ENCODE measurements at places on chromosomes 7 and 10. TPM values are rescaled to one million over a fixed set of nuclear protein-coding genes. Genes with fewer than 3 reads are reported as not detected.

UNCX gene
- total RNA-seq, result not detected

ZNF804B gene
- total RNA-seq, result 4.2 TPM

TLL2 gene
- 0.78 TPM for total RNA-seq

HMX2 gene
- total RNA-seq, result not detected

CCDC7 gene
- total RNA-seq, result 146 TPM

PODXL gene
- total RNA-seq, result 11.1 TPM

LAMB1 gene
- total RNA-seq, result 31.4 TPM

VGF gene
- total RNA-seq, result 9.7 TPM

CPED1 gene
- total RNA-seq, result 3.9 TPM

TMEM176B gene
- total RNA-seq, result 2.3 TPM

LIPJ gene
- 3.4 TPM for total RNA-seq

SPDYE2 gene
- not detected for total RNA-seq

RSU1 gene
- 29.6 TPM for total RNA-seq

DNA sequence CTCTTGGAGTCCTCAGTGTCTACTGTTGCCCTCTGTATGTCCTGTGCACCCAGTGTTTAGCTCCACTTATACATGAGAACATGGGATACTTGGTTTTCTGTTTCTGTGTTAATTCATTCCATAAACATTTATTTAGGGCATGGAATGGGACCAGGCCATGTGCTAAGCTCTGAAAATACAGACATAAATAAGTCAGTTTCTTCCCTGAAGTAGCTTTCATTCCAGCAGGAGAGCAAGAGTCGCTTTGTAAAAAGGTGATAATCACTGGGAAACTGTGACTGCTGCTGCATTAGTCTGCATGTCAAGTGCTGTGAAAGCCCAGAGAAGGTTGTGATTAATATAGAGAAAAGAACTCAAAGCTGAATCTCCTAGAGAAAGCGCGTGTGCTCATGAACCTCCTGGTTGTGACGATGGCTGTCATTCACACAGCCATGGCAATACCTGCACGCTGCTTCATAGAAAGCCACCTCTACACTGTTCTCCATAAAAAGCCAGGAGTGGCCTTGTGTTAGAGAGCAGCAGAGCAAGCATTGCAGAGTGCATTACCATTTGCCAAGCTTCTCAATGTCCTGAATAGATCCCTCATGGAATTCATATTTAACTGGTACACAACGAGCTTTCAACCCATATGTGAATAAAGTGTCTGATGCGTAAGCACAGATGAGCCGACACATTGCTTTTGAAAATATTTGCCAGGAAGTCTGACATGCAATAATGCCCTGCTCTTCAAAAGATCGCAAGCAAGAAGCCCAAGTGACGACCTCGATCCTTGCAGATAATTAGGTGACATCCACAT, 30.6 kb upstream of the PITRM1 start:
- DNase-seq, result no peak

DNA sequence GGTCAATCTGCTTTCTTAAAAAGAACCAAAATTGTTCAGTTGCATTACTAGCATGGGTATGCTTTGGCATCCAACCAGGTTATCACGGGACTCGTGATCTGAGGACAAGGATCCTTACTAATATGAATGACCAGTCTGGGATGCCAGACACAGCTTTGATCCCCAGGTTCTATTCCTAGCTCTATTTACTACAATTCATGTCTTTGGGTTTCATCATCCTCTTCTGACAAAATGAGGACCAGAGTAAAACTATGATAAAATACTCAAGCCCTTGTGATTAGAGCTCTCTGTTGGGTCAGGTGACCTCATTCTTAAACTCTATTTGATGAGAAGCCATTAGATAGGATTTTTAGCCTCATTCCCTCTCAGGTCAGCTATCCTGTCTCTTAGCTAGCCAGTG, 119.8 kb downstream of the SLC25A13 start:
- DNase-seq, result no peak

- DNase-seq, result no peak
Observed at GRCh38 chr7:73515178-73515577, 6.9 kb downstream of the BAZ1B start.

DNA sequence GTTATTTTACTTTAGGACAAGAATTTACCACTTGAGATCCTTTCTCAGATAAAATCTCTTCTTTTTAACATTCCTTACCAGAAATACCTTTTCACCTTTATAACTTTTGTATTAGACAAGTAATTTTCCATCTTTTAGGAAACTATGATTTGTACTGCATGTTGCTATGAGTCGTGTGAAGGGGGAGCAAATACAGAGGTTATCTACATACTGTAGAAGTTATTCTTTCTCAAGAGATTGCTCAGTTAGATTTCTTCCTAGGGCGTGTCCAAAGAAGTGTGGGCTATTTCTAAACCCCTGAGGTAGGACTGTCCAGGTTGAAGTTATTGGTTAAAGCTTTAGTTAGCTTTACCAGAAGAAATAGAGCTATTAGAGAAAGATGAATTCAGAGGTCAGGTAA, 30.2 kb upstream of the ARHGAP12 start:
- DNase-seq, result no peak

DNA sequence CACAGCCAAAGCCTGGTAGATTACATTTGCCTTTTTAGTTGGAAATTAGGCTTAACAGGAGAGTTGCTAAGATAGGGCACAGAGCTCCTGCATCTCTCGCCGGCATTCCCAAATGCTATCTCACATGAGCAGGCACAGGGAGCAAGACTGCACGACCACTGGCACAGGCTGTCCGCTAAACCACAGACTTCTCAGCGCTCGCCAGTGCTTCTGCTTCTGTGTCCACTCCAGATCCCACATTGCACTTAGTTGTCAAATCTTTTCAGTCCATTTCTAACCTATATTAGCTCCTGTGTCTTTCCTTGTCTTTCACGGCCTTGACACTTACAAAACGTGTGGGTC, 138.9 kb downstream of the EGFR start:
- DNase-seq, result no peak

DNA sequence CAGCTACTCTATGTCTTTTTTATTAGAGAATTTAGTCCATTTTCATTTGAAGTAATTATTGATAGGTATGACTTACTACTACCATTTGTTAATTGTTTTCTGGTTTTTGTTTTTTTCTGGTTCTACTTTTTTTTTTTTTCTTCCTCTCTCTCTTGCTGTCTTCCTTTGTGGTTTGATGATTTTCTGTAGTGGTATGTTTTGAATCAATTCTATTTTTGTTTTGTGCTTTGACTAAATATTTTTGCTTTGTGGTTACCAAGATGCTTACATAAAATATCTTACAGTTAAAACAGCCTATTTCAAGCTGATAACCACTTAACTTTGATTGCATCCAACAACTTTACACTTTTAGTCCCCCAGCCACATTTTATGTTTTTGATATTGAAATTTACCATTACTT, 3.3 kb upstream of the OR2F2 start:
- DNase-seq, result no peak

DNA sequence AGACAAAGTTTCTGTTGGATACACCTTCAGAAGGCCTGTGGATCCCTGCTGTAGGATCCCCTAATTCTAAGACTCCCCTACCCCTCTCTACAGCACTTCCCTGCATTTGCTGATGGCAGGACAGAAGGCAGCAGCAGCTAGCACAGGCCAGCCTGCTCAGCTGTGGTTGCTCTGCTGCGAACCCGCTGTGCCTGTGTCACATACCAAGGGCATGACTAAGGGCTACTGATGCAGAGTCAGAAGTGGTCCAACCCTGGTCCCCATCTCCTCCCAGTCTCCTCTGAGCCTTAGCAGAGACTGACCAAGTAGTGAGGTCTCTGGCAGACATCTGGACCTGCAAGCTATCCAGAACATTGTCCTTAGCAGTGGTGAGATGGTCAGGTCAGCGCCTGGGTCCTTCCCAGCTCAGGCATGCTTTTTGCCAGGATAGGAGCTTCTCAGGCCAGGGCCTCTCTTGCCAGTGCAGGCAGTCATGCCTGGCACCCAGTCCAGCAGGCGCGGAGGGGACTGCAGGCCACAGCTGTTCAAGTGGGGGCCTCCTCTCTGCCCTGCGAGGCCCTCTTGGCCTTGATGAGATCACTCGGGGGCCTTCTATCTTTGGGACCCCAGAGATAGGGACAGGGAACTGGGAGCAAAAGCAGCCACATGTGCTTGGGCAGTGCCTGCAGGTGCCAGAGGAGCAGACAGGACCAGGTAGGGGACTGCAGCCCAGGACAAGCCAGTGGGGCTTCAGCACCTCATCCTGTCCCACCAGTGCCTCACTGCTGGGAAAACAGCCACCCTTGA, 146.4 kb downstream of the ZNF248 start:
- no peak for DNase-seq

GRCh38 chr7:4762121-4763055, 13.0 kb upstream of the AP5Z1 start:
- DNase-seq, result no peak

DNA sequence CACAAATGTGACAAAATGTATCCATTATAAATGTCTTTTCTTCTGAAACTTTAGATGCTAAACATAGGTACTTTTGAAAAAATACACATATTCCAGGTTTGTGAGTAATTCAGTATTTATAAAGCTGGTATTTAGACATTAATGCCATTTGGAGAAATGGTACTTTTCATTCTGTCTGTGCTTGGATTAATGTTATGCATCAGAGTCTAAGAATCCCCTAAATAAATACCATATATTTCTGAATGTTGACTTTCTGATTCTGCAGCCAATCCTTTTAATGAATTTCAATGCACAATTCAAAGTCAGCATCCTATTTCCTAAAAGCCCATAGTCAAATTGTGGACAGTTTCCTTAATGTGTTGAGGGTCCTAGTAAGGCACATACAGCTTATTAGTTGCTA, 145.0 kb downstream of the DKK1 start:
- no peak for DNase-seq

- no peak for DNase-seq
Observed at GRCh38 chr7:120991581-120991980, 3.1 kb downstream of the CPED1 start.

DNA sequence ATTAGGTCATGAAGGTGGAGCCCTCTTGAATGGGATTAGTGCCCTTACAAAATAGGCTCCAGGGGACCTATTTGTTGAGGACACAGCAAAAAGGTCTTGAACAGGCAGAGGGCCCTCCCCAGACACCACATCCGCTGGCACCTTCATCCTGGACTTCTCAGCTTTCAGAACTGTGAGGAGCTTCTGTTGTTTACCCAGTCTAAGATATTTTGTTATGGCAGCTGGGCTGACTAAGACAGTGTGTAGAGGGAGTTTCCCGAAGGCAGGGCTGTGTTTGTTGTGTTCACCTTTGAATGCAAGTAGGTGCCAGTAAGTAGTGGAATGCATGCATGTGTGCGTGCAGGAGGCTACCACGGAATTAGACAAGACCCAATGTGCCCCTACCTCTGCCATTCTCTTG, 106.7 kb downstream of the PTPRE start:
- no peak for DNase-seq

DNA sequence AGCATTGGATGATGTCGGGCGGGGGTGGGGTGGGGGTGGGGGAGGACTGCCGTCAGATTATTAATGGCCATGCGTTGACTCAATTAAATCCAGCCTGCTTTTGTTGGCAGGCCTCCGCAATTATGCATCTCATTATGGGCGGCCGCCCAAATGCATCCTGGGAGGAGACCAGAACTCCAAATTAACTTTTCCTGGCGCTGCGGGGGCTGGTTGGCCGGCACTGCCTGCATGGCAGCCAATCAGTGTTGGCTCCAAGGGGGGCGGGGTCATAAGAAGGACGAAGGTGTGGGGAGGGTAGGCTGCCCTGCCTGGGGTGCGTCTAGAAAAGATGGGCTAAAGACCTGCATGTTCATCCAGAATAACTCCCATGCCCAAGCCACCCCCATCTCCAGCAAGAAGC, 83.9 kb upstream of the PAX2 start:
- no peak for DNase-seq

- no peak for DNase-seq
Observed at GRCh38 chr10:90743291-90743690, 114.5 kb downstream of the HTR7 start.

DNA sequence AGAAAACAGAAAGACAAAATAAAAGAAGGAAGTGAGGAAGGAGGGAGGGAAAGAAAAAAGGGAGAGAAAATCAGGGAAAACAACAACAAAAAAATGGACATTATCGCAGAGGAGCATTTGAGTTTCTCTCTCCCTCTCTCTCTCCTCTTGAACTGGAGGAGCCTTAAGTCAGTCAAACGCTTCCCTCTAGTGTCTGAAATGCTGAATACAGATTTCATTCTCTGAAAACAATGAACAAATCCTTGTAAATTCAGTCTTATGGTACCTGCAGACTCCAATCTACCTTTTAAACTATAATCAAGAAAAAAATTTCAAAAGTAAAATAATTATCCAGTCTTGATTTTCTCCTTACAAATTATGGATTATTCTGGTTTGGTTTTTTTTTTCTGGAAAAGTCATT, 89.2 kb upstream of the PFKP start:
- no peak for DNase-seq

GRCh38 chr7:139455789-139456188, 27.7 kb downstream of the KLRG2 start:
- no peak for DNase-seq

DNA sequence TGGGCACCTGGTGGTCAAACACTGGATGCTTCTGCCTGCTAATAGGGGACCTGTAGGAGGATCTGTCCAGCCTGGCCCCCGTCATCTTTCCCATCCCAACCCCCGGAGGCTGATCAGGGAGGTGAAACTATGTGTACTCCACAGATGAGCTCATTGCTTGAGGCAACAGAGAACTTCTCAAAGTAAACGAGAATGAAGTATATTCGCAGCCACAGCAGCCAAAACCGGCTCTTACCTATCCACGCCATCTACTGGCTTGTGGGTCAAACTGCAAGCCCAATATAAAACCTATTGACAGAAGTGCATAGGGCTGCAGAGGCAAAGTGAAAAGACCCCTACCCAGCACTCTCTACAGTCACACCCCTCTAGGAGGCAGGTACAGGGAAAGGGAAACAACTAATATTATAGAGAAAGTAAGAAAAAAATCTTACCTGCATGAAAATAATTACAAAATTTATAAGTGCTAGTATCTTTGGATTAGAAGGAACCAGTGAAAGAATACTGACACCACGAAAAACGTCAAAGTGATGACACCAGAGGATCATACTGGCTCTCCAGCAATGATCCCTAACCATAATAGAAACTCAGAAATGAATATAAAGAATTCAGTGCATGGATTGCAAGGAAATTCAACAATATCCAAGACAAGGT, 973.5 kb downstream of the ANKRD7 start:
- DNase-seq, result no peak

GRCh38 chr7:150569245-150569955, 2.2 kb downstream of the GIMAP4 start:
- DNase-seq, result no peak

DNA sequence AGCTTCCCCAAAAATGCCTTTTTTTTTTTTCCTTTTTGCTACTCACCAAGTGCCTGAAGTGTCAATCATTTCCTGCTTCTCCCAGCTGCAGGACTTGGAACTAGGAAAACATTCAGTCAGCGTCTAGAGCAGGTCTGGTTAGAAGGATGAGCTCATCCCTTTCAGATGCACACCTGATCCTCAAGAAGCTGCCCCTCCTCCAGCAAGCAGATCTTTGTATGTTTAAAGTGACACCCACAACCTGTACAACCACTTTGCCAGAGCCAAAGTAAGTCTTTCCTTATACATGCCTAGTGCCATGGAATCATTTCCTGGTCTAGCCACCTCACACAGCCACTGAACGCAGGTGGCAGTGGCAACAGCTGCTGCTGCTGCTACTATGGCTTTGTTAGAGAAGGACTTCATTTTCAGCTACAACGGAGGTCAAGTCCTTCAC, 10.4 kb upstream of the USP54 start:
- DNase-seq, result no peak

Data from occipital lobe (tissue), 3 donors.